ENCODE measurements at places on chromosomes 5 and 9.

DNA sequence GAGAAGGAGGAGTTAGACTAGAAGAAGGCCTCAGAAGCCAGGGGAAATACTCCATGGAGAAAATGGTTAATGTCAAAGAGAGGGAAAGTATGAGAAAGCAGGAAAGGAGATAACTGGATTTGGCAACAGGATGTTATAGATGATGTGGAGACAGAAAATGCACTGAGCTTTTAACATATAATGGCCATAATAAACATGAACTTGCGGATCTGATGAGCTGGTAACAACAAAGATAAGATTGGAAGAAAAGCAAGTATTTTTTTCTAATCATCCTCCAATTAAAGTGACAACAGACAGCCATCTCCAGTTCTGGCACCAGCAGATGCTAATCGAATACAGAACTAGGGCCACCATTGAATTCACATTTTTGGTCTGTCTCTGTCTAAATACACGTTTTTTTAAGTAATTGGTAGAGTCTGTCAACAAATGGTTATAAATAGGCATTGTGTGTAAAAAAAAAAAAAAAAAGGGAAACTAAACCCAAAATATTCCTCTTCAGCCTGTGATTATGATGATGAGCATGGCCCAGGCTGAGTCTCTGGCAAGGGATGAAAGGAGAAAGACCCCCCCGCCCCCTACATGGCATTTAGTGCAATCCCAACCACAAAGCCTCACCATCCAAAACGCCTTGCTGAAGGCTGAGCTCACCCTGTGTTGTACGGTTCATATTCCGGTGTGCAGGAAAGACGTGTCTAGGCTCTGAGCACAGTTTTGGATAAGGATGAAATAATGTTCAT, 149.5 kb upstream of the LHFPL2 start:
- no peak for DNase-seq

- no peak for DNase-seq
Observed at GRCh38 chr5:22567983-22568382, 285.2 kb downstream of the CDH12 start.

- no peak for DNase-seq
Observed at GRCh38 chr9:133368249-133368881, 7.5 kb downstream of the SURF4 start.

- no peak for DNase-seq
Observed at GRCh38 chr9:79054500-79054899, 517.3 kb upstream of the TLE4 start.

GRCh38 chr5:130333089-130333488, 428.8 kb downstream of the CHSY3 start:
- DNase-seq, result no peak

- DNase-seq, result no peak
Observed at GRCh38 chr5:93600409-93601070, 17.5 kb downstream of the NR2F1 start.

DNA sequence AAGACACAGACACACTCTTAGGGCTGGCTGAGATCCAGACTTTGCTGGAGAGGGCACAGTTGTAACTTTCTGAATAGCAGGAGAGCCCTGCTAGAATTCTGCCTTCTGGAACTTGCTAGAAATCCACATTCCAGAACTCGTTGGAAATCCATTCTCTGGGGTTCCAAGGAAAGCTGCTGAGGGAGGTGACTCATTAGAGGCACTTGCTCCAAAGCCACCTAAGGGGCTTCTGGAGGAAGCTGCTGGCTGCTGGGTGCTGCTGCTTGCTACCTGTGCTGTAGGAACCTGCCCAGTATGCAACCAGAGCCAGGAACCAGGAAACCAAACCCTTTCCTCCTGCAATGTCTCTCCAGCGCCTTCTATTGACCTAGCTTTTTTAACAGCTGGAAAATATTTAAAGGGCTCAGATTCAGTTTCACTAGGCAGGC, 4.1 kb upstream of the TLE4 start:
- no peak for DNase-seq

DNA sequence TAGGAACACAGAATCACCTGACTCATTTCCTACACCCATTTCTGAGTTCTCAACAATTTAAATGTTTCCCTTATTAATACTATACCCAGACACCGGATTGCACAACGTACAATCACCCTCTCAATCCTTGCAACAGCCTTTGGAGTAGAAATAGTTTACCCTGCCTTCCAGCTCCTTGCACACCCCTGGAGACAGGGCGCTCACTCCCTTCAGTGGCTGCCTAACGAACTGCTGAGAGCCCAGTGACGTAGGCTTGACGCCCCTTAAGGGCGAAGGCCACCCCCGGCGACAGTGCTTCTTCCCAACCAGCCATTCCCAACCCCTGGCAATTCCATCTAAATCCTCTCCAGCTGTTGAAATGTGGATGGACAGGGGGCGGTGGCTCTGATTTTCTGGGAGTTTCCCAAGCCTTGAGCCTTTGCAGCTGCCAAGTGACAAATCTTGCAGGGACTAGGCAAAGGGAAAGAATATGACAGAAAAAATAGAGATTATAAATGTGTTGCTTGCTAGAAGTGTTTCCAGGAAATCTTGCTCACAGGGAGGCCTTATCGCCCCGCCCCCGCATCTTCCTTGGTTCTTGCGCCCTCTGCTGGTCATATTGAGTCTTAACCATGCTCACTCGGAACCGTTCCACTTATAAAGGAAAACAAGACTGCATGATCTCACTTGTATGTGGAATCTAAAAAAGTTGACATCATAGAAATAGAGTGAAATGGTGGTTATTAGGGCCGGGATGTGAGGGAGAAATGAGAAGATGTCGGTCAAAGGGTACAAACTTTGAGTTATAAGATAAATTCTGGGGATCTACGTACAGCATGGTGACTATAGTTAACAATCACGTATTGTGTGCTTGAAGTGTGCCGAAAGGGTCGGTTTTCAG, 7.6 kb upstream of the BARX1 start:
- DNase-seq, result peak; percentile 46

DNA sequence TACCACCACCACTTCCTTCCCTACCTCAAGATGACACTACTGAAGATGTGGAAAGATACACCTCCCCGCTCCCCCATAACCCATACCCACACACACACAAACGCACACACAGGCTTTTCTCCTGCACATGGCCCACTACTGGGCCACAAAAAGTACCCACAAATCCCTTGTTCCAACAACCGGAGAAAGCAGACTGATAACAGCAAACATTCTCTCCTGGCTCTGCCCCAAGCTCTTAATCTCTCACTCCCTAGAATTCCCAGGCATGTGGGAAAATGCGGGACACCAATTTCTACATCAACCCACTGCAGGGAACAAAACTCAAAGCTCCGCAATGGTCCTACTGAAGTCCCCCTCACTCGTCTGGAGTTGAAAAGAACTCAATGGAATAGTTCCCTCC, 611.0 kb upstream of the KLF4 start:
- DNase-seq, result no peak

- no peak for DNase-seq
Observed at GRCh38 chr9:6272229-6272598, 56.0 kb upstream of the TPD52L3 start.

DNA sequence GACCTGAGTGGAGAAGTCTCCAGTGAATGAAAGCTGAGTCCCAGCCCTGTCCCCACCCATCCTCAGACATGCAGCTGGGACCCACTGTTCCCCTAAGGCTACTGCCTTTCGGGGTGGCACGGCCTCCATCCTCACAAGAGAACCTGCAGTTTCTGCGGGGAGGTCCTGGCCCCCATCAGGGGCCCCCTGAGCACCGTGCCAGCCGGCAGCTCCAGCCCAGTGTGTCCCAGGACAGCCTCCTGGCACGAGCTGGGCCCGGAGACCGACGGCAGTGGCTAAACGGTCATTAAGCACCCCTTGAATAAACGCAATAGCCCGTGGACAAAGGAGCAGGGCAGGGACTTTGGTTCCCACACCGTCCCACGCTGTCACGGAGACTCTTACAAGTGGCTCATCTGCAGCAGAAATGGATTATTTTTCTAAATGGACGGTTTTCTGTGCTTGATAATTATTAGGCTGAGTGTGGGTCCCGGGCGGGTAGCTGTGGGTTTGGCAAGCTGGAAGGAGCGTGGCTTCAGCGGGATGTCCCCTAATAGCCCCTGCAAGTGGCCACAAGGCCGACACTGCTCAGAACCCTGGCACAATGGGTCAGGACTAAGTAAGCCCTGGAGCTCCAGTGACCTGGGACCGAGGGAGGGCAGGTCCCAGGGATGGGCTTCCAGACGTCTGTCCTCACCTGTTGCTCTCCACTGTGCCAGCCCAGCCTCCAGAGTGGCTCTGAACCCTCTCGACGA, 17.4 kb downstream of the FAM78A start:
- no peak for DNase-seq

DNA sequence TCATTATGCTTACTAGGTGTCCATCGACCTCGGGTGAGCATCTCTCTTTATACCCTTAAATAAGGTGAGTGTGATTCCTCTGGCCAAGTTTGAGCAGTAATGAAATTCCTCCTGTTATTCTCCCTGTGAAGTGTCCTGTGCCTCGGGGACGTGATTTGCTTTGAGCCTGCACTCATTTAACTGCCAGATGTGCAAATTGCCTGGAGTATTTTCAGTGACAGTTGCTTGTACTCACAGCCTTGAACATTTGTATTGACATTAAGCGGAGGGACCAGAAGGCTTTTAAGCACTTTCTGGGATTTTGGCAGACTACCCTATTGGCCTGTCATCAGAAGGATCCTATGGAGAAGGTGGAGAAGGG, 126.9 kb downstream of the DOCK2 start:
- no peak for DNase-seq

DNA sequence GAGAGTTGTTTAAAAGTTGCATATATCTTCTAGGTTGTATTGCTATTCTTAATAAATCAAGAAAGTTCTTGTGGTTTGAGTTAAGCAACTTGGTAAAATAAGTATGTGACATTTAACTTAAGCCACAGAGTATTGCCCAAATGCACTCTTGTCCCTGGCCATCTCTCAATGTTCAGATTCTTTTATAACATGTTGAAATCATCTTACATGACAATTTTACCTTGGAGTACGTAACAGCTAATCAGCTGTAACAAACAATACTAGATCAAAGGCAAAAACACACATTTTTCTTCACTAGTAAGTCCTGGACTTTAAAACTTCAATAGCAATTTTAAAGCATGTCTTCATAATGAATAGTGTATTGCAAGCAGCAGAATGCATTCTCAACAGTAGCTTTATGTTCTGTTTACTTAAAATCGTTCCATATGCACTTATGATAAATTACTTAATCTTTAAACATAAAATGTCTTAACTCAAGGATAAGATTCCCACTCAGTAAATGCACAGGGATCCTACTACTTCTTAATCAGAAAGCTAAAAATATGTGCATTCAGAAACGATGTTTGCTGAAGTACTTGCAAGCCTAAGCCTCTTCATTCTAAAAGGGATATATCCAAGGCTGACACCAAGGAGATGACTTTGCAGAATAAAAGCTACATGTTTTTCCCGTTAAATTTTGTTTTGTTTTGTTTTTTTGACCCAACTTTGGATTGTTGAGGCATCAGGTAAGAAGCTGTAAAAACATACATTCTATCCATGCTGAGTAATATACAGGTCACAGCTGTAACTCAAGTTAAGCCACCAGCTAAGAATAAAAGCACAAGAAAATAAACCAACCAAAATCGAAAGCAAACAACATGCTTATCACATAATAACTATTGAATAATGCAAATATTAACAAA, 86.1 kb upstream of the NFIB start:
- DNase-seq, result no peak

- no peak for DNase-seq
Observed at GRCh38 chr9:9950813-9951212, 662.0 kb downstream of the PTPRD start.

GRCh38 chr9:73548201-73548600, 396.5 kb downstream of the ANXA1 start:
- no peak for DNase-seq

- DNase-seq, result peak; percentile 60
Observed at GRCh38 chr5:144198386-144198785, 27.7 kb downstream of the KCTD16 start.

DNA sequence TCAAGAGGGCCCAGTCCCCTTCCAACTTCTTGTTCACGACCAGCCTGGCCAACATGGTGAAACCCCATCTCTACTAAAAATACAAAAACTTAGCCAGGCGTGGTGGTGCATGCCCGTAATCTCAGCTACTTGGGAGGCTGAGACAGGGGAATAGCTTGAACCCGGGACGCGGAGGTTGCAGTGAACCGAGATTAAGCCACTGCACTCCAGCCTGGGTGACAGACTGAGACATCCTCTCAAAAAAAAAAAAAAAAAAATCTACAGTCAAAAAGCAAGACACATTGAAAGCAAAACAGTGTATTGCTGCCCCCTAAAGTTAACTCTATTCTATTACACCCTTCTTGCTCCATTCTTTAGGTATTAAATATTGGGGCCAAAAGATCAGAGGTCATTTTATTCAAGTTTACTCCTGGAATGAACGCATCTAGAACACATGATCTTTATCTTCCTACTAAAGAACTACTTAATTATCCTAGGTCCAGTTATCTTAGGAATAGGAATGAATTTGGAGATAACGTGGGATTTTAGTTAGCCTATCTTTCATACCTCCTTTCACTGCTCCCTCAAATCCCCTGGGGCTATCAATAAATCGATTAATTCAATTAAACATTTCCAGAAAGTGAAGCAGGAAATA, 2.4 kb downstream of the ATG12 start:
- no peak for DNase-seq

DNA sequence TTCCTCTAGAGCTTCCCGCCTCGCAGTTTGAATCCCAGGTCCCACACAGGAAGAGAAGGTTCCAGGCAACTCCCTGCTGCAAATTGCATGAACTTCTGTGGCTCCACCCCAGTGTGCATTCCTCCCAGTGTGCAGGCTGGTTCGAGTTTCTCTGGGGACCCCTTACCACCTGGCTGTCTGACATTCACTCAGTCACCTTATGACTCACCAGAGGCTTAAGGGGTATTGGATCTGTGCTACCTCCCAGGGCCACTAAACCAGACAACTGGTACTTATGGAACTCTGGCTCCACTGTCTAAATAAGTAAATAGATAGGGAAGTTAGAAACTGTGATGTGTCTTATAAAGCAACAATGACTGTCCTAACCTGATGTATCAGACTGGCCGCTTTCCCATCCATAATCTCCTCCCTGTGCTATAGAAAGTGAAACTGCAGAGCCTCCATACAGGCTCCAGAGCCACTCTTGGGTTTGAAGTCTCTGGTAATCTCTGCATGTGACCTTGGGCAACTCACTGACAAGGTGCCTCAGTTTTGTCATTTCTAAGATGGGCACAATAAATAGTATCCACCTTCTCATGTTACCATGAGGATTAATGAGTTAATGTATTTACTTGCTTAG, 720.6 kb downstream of the SEMA5A start:
- no peak for DNase-seq

GRCh38 chr5:17766031-17766430, 131.8 kb downstream of the TAF11L14 start:
- DNase-seq, result no peak

DNA sequence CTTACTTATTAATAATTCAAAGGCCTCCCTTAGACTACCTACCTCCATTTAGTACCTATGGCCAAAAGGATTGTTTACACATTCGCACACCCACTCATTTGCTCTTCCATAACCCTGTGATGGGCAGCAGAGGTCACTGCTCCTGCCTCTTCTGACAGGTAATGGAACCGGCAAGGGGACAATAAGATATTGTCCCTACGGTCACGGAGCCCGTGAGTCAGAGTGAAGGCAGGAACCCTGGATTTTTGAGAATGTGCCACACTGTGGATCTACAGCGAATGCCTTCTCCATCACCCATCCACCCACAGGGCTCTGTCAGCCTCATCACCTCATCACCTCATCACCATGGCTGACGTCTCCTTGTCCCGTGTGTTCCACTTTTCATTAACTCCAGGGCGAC, 132.3 kb downstream of the MYO10 start:
- DNase-seq, result no peak

Data from Panc1 (cell line).